ENCODE measurements at places on chromosomes 6 and 20.

- DNase-seq = peak; percentile 71
These were observed 11.0 kb downstream of the SLC29A1 start for GRCh38 chr6:44234101-44235025.

DNA sequence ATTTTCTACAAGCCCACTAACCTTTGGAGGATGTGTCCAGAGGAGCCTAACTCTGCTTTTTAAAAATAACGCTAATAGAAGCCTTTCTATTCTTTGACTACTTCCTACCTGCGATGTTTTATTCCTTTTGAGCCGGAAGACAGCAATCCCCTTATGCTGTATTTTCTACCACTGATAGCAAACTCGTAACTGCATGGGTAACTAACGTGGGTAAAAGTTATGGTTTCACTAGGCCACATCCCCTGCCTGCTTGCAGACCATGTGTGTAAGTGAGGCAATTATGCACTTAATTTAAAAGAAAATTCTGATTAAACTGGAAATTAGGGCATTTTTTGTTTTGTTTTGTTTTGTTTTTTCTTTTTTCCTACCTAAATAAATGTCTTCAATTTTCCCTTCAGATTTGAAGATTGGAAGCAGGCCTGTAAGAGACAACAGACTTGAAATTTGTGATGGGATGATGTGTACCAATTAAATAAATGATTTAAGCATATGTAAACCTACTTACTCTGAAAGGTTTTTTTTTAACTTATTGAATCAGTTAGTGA, 931 bp downstream of the UFL1 start:
- DNase-seq = peak; percentile 61

DNA sequence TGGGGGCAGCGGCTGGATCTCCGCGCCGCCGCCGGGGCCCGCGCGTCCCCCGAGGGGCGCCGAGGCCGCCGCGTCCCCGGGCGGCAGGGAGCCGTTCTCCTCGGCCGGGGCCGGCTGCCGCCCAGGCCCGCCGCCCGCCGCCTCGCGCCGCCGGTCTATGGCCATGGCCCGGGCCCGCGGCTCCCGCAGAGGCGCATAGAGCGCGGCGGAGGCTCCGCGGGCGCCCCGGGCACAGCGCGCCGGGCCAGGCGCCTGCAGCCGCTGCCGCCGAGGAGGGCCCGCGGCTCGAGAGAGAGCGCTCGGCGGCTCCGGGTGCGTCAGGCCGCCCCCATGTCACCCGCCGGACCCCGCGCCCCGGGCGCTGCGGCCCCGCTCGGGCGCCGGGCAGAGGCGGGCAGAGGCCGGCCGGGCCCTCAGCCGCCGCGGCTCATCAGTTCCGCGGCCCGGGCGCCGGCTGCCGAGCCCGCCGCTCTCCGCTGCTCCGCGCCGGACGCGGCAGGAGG, 404 bp downstream of the SLC22A23 start:
- DNase-seq = no peak

- no peak for DNase-seq
These were observed 102.0 kb upstream of the KCNQ5 start for GRCh38 chr6:72519871-72520270.

DNA sequence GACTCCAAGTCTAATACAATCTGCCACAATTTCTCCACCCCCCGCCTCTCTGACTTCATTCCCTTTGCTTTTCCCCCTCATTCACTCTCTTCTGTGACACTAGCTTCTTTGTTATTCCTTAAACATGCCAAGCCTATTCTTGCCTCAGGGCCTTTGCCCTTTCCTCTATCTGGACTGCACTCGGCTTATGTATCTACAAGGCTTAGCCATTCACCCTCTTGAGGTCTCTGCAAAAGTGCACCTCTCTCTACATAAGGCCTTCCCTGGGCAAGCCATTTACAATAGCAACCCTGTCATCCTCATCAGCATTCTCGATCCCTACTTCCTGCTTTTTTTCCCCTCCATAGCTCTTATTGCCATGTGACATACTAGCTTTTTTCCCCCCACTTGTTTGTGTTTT, 168.9 kb downstream of the PDSS2 start:
- no peak for DNase-seq

Measured in SW 1271 (cell line).